ENCODE measurements at places on chromosomes 6 and 20.

GRCh38 chr6:112929641-112930040 is 582.5 kb downstream of the RFPL4B start:
- no peak for DNase-seq

GRCh38 chr6:159758031-159759001 is 3.5 kb upstream of the ACAT2 start:
- DNase-seq: no peak

DNA sequence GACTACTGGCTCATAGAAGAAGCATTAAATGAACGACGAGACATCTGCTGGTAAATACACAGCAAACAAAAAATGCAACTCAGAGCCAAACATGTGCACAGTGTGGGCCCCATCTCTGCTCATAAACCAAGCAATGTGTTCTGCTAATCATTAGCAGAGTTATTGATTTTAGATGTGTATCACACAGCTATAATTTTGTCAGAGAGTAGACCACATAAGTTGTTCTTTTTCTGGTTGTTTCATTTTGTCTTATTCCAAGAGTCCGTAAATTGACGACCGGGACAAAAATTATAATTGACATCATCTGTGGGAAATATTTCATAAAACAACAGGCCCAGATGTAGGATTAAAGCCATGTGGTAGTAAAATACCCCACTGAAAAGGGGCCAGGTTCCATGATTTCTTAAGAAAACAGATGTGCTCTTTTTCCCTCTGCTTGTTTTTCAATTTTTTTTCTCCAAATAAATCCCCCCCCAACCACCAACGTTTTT is 423.6 kb downstream of the HAO1 start:
- peak; percentile 70 for DNase-seq

DNA sequence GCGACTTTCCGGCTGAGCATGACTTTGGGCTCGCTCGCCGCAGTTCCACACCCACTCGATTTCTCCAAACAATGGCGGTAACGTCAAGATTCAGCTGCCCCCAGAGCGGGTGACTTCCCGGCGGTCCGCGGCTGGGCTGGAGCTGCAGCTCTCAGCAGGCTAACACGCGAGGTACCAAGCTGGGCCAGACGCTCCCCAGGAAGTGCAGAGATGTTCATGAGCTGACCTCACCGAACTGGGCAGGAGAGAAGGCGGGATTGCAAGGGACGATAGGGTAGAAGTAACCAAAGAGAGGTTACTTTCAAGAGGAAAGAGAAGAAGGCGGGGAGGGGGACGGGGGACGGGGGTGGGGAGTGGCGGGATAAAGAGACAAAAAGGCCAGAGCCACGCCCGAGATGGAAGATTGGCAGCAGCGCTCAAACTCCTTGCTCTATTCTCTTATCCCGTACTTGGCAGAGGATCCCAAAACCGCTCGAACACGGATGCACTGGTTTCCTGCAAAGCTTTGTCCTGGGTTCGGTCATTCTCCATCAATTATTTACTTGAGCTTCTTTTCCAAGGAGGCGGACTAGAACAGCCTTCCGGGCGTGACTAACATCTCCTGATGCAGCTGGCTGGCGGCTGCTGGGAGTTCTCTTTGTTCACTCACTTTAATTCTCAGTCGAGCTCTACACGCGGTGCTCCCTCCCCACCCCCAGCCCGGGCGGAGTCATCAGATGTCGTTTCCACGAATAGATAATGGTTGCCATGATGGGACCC is at the start of gene MTCL3:
Gene MTCL3, minus strand, starts transcription at position 626 of the 759 bp plus-strand sequence.
- peak; percentile 41 for DNase-seq

DNA sequence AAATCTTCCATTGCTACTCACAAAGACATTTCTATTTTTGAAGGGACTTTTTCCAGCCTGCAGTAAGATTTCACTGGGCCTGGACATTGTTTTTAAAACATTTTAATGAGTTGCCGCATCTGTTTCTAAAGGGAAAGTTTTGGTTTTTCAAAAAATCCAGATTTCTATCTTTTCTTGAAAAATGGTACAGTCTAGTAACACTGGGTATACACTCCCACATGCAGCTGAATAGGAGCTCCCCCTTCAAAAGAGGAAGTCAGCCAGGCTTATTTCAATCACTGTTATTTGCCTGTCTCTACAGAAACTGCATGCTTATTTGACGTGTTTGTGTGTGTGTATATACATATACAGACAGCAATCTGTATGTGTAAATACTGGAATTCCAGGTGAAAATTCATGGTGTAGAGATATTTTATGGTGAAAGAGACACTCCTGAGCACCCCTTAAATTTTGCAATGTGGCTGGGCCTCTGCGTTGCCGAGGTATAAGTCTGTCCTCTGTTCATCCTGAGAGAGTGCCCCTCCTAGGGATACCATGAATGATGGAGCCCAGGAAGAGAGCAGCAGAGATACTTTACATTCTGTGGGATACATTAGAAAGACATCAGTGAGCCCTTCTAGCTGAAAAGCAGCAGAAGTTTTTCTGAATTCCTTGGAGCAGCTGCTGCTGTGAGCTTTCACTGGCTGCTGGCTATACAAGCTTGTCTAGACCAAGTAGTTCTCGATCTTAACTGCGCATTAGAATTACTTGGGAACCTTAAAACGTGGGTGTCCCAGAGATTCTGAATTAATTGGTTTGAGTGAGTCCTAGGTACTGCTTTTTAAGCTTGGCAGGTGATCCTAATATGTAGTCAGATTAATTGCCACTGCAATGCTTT is 12.0 kb upstream of the ABRACL start:
- no peak for DNase-seq

GRCh38 chr6:39760226-39760952 is 31.8 kb upstream of the DAAM2 start:
- no peak for DNase-seq

DNA sequence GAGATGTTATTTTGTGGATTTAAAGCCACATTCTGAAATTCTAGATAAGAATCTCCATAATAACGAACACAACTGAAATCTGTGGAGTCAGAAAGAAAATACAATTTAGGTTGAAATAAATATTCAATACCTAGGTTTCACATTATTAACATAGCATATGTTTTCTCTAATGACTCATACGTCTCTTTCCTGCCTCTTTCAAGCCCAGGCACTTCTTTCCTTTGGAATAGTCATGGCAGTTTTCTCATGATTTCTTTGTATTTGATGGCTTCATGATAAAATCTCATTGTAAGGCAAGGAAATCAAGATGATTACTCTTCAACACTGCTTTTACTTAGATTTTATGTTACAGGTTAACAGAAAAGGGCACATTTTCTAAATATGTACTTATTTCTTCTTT is 803.7 kb downstream of the PHF3 start:
- DNase-seq: no peak

GRCh38 chr6:5854899-5855298 is 151.8 kb downstream of the NRN1 start:
- no peak for DNase-seq

GRCh38 chr6:113809826-113810225 is 47.3 kb upstream of the MARCKS start:
- no peak for DNase-seq

DNA sequence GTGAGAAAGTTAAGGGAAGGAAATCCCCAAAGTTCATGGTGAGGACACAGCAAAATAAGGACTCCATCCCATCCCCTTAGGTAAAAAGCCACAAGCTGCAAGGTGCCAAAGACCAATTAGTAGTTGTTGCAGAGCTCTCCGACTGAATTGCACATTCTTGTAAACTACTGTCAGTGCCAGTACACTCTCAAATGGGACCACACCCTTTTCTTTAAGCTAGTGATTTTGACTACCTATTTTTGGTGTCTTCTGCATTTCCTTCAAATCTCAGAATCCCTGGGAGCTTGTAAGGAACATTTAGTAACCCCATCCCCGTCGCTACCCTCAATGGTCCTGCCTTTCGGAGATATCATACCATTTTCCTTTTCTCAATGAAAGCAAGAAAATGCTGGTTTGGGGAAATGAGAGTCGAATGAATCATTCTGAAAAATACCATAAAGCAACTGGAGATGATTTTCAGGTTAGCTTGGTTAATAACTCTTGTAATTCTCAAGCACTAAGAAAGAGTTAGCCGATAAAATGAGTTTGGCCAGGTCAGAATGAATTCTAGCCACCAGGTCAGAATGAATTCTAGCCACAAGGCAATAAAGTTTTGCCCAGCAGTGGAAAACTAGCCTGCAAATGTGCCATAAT is 5.2 kb upstream of the HMGN3 start:
- no peak for DNase-seq
